ENCODE measurements at places on chromosomes 2 and 18.

GRCh38 chr2:211611061-211611518 is 927.5 kb downstream of the ERBB4 start:
- peak; percentile 86 for DNase-seq

- peak; percentile 34 for DNase-seq
Observed at GRCh38 chr18:55588111-55588869, at the start of gene TCF4. Gene TCF4, minus strand, starts transcription at chr18:55588192. Its CDS starts 1,076 bp downstream, at chr18:55587116.

DNA sequence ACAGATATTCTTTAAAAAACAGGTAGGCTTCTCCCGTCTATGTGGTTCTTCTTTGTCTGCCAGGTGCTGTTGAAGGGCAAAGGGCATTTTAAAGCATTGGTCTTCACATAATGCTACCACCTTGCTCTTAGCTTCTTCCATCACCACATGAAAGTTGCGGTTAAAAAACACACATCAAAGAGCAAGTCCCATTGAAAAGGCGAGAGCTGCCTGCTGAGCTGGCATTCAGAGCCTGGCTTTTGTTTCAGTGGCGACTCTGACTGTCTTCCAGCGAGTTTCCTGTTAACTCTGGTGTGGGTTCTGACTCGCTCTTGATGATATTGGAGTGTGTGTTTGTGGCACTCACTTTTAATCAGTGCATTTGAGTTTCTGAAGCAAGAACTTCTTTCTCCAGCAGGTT is 624.9 kb upstream of the FANCL start:
- no peak for DNase-seq

GRCh38 chr18:77161961-77162360 is 29.4 kb upstream of the MBP start:
- no peak for DNase-seq

- no peak for DNase-seq
Observed at GRCh38 chr2:58981237-58981636, 740.1 kb upstream of the FANCL start.

DNA sequence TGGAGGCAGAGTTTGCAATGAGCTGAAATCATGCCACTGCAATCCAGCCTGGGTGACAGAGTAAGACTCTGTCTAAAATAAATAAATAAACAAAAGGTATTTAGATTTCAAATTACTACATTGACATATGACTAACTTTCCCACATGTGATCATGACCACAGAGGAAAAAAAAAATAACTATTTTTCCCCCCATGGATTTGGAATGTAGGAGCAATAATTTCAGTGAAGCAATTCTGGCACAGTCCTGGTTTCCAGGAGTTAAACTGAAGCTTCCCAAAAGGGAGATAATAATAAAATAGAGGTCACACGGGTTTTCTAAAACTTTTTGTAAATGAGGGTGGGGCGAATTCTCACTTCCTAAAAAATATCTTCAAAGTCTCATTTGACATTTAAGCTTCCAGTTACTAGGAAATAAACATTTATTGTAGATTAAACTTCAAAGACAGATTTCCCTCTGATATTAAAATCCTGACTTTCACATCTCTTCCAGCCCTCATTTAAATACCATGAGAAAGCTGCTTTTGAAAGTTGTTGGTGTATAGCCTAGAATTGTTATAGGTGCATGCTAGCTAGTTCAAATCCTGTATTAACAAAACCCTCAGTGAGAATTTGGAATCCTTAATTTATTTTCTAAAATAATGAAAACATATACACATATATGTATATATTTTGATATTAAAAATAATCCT is 20.7 kb downstream of the SLC19A3 start:
- no peak for DNase-seq

- DNase-seq, result peak; percentile 38
Observed at GRCh38 chr2:108593547-108594098, 59.4 kb downstream of the LIMS1 start.

GRCh38 chr18:36476433-36476832 is 178.9 kb downstream of the FHOD3 start:
- no peak for DNase-seq

DNA sequence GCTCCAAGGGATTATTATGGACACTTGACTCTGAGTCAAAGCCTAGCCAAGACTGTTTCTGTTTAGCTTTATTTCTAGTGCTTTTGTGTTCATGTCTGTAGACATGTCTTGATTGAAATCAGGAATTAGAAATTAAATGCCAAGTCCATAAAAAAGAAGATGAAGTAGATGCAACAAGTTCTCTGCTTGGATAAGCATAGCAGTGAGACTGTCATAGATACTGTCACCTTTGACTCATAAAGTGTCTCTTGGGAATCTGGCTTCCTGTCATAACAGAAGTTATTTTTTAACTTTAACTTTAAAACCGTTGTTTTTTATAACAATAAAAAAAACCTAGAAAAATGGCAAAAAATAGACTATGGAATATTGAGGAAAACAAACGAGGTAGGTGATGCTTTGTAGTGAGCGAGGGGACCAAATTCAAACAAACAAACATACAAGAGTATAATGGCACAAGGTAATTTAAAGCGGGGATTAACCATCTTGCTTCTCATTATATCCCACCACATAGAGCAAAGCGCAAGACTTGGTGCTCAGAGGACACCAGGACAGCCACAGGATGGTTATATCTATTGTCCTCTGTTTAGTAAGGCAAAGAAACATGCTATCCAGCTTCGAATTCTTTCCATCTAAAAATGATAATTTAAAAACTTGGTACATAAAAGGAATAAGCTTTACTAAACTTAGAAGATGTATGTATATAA is 64.6 kb downstream of the CD226 start:
- no peak for DNase-seq

DNA sequence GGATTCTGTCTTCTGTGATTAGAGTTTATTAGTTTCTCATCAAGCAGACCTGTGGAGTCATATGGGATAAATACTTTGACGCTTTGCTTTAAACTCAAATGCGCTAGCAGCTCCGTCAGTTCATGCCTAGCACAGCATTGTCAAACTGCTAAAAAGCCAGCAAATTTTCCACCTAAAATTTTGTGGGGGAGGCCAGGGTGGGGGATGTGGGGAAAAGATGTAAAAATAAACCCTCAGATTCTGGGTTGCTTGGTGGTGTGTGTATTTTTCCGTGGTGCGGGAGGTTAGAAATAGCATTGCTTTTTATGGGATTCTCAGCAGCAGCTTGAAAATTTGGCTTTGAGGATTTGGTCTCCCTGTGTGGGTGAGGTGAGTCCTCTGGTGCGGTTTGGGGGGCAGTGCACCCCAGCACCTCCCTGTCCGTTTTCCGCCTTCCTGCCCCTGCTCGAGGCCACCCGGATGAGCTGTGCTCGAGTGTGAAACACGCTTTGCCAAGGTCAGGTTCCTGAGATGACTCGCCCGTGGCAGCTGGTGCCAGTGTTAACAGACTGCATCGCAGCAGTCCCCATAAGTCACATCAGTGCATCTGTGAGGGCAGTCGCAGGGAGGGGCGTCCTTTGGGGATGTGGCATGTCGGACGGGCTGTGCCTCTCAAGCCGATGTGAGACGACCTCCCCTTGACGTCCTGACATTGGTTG is 65.9 kb downstream of the LDLRAD4 start:
- no peak for DNase-seq

- no peak for DNase-seq
Observed at GRCh38 chr2:96326564-96326963, 1.4 kb downstream of the ITPRIPL1 start.

- no peak for DNase-seq
Observed at GRCh38 chr2:105731511-105731910, 13.2 kb upstream of the NCK2 start.

DNA sequence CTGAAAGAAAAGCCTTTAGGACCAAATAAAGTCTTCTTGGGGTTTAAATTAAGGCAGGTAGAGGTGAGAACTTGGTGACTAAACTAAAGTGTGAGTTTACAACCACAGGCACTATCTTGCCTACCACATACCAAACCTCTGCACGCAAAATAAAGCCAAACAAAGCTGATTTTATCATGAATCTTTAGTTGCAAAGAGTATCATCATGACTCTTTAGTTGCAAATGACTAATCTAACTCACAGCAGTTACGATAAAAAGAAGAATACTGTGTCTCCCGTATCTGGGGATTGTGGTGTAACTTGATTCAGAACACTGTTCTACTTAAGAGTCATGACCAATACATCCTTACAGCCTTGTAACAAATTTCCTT is 11.2 kb downstream of the CFAP210 start:
- no peak for DNase-seq
